Ascending aorta (tissue), 2 donors: ENCODE measurements at places on chromosomes 12 and 14.

GRCh38 chr12:92434607-92435025 is 268.2 kb upstream of the PLEKHG7 start:
- no peak for DNase-seq

DNA sequence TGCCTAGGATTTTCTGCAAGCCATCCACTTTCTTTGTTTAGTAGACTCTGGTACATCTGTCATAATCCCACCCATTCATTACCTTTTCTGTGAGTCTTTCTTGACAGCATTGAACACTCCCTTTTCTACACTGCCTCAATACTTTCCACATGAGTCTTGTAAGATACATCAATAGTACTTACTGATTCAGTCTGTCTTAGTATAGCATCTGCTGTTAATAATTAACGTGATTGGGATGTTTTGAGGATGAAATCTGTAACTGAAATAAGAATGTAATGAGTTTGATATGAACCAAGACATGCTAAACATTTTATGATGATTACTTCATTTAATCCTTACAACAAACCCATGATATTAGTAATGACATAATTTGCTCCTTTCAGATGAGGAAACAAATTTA is 196.2 kb upstream of the FOXG1 start:
- no peak for DNase-seq

DNA sequence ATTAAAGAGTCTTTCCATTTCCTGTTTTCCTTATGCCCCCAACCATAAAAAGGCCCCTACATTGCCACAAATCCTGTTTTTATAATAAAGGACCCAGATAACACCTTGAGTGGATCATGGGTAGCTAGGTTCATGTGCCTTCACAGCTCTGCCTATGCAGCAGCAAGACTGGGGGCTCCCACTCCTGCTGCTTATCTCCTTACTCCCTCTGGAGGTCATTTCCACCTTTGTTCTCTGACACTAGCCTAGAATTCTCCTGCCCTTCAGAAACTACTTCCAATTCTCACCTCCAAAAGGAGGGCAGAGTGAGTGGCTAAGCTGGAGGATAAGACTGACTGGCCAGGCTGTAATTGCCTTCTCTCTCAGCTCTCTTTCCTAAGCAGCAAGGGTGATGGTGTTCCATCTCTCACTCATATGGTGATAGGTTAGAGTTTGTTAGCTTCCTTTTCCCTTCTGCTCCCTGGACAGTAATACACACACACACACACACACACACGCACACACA is 20.0 kb upstream of the STAC3 start:
- DNase-seq, result no peak

DNA sequence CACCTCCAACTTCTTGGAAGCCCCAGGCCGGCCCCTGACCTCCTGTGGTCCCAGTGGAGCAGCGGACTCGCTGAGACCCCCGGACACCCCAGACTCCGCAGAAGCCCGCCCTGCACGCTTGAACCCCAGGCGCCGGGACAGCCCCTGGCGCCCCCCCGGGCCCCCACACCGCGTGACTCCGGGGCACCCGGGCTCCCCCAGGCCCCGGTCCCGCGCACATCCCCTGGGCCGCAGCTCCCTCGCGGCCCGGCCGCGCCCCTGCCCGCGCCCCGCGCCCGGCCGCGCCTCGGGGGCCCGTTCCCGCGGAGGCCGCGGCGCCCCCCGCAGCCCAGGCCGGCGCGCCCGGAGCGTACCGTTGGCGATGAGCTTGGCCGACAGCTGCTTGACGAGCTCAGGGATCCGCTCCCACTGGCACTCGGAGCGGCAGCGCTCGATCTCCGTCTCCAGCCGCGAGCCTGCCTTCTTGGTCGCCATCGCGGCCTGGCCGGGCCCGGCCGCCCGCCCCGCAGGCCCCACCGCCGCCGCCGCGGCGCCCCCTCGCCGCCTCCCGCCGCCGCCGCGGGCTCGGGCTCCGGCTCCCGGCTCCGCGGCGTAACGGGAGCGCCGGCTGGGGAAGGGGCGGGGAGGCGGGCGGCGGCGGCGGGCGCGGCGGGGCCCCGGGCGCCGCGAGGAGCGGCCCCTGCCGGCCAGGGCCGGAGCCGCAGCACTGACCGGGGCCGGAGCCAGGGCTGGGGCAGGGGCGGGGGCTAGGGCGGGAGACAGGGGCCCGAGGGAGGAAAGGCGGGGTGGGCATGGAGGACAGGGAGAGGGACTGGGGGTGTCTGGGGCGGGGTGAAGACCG is at the start of gene TTC7B:
Gene TTC7B, minus strand, starts transcription at position 609 of the 841 bp plus-strand sequence. Its CDS starts 135 bp downstream, at position 474.
- DNase-seq, result no peak

GRCh38 chr12:4272424-4273272 is 914 bp upstream of the CCND2 start:
- DNase-seq, result no peak
